ENCODE measurements at places on chromosomes 12 and 14.

DNA sequence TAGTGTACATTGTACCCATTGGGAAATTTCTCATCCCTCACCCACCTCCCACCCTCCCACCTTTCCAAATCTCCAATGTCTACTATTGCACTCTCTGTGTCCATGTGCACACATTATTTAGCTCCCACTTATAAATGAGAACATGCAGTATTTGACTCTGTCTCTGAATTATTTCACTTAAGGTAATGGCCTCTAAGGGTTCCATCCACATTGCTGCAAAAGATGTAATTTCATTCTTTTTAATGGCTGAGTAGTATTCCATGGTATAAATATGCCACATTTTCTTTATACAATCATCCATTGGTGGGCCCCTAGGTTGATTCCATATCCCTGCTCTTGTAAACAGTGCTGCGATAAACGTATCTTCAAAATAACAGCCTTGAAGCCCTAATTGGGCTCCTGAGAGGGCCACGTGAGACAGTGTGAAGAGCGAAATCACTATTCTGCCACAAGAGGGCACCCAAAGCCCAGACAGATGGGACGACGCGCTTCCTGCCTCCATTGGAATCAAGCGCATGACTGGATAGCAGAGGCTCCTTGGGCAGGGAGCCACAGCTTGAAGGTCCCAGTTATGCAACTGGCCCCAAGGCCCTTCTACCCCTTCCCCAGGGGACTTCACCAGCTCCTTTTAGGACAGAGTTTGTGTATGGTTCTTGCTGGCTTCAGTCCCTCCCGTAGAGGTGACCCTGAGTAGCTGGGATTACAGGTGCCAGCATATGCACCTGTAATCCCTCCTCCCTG lies 21.3 kb upstream of the CD27 start:
- DNase-seq: peak; percentile 79

DNA sequence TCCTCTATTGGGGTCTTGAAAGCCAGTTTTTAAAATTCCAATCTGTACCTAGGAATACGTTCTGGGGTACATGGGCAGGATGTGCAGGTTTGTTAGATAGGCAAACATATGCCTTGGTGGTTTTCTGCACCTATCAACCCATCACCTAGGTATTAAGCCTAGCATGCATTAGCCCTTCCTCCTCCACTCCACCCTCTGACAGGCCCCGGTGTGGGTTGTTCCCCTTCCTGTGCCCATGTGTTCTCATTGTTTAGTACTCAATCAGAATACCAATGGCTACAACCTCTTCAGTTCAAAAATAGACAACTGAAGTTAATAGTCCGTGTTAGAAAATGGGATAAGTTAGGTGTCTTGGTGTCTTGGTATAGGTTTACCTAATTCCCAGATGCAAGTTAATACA lies 3.4 kb downstream of the NTS start:
- no peak for DNase-seq

GRCh38 chr14:104507443-104507842 lies 72.1 kb upstream of the C14orf180 start:
- peak; percentile 13 for DNase-seq

DNA sequence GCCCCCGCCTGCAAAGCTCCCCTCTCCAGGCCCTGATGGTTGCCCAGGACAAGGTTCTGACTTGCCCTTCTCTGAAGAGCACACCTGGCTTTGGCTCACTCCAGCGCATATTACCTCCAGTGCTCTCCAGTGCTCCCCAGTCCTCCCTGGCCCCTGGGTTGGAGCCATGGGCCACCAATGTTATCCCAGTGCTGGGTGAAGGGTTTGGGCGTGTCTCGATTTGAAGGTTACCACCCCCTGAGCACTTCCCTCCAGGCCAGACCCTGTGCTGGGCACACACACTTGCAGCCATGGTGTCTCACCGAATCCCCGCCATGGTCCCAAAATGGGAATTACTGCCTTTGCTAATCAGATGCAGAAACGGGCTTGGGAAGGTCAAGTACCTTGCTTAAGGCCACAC lies 11.1 kb downstream of the RITA1 start:
- DNase-seq: no peak

- no peak for DNase-seq
Measured at GRCh38 chr12:109467978-109468676, 9.0 kb downstream of the KCTD10 start.

Data from GM13977 (cell line).